NCI-H2107 (cell line): ENCODE measurements at places on chromosomes 3 and 15.

GRCh38 chr3:112676659-112677234 is 35.8 kb upstream of the CCDC80 start:
- peak; percentile 83 for DNase-seq

DNA sequence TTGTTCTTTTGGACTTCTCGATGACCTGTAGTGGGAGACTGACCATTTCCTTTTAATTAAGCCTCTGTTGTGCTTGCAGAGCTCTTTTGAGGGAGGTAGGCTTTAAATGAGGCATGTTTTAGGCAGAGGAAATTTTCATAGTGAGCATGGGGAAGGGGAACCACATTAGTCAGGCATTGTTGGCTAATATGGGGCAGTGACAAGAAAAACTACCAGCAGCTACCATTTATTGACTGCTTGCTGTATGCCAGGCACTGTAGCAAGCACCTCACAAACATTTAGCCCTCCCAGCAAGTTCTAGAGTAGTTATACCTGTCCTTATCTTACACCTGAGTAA is 10.9 kb downstream of the ATG7 start:
- DNase-seq, result no peak

GRCh38 chr3:187299611-187300010 is 8.1 kb upstream of the MASP1 start:
- DNase-seq, result no peak

- DNase-seq, result no peak
These were observed 311.7 kb downstream of the SATB1 start for GRCh38 chr3:18113417-18113816.

DNA sequence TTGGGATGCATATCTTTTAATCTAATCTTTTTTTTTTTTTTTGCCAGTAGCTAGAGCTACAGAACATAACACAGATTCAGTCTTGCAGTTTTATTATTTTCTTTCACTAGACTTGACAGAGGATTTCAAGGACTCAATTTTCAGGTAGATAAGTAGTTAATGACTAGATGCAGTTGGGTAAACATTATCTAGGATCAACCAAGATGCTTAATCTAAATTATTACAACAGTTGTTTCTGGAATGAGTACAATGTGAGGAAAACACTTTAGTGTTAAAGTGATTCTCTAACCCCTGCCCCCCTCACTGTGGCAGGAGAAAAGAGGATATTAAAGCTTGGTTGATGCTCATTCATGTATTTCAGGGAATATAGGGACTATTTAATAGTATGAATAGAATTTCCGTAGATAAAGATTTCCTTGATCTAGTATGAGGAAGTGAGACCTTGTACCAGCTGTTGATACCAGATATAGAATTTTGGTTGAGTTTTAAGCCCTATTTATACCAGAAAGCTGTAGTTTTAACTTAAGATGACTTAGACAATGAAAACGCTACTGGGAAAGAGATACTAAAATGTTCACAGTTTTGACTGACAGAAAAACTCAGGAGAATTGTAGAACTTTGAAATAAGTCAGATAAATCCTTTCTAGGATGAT is 389.0 kb upstream of the C2CD4B start:
- DNase-seq, result no peak

DNA sequence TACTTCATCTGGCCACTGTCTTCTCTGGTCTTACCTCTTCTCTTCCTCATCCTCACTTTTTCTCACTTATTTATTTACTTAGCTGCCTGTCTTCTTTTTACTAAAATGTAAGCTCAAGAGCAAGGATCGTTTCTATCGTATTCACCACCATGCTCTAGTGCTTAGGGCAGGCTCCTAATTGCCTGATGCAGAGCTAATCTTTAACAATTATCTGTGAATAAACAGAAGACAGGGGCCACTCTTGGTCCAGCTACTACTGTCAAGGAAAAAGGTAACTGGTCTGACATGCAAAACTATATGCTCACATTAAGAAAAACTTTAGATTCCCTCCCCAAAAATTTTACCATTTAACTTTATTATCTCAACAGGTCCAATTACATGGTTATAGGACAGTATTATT is 17.5 kb downstream of the PIK3R4 start:
- DNase-seq, result no peak

DNA sequence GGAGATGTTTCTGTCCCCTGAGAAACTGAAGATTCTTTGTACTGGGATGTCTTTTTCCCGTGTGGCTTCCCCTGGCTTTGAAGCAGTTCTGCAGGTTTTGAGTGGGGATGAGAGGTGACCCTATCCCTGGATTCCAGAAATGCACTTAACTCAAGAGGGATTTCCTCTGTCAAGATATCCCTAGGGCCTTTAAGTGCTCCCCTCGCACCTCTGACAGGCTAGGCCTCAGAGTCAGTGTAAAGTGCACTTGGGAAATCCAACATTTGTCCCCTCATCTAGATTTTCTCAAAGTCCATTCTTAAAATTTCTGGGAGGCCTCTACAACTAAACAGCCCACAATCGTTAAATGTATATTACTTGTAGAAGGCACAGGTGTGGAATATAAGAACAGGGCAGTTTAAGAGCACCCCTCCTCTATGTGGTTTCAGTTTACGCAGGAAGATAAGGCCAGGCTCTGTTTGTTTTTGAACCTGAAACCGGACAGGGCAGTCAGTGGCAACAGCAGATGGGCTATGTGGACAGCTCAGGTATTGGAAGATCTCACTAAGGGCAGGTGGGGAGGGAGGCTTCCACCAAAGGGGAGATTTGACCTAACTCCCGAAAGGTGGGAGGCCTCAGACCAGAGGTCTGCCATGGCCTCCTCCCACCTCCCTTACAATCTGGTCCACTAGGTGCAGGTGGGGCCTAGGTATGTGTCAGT is 4.8 kb downstream of the C3orf52 start:
- no peak for DNase-seq

DNA sequence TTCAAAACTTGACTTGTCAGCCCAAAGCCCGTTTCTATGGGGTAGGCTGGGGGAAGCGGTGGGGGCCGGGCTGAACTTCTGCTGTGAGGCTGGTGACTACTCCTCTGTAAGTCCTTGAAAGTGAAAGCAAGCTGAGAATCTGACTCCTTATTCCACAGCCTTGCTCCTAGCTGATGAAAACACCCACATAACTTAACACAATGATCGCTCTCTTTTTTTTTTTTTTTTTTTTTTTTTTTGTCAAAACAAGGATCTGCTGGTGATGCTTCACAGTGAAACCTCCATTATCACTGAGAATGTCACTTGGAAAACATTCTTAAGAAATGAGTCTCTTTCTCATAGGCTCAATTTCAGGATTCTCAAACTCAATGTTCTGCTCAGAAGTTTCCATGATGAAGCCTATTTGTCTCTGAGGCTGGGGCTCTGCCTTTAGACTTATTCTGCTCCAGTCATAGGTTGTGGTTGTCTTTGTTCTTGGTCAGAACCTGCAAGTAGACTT is 31.4 kb upstream of the TKT start:
- no peak for DNase-seq

- DNase-seq, result no peak
These were observed at the start of gene PRTG for GRCh38 chr15:55742927-55743728. Gene PRTG, minus strand, starts transcription at chr15:55743152. Its CDS starts 221 bp downstream, at chr15:55742931.

- no peak for DNase-seq
These were observed 228.6 kb downstream of the UBE2E2 start for GRCh38 chr3:23431764-23432163.

DNA sequence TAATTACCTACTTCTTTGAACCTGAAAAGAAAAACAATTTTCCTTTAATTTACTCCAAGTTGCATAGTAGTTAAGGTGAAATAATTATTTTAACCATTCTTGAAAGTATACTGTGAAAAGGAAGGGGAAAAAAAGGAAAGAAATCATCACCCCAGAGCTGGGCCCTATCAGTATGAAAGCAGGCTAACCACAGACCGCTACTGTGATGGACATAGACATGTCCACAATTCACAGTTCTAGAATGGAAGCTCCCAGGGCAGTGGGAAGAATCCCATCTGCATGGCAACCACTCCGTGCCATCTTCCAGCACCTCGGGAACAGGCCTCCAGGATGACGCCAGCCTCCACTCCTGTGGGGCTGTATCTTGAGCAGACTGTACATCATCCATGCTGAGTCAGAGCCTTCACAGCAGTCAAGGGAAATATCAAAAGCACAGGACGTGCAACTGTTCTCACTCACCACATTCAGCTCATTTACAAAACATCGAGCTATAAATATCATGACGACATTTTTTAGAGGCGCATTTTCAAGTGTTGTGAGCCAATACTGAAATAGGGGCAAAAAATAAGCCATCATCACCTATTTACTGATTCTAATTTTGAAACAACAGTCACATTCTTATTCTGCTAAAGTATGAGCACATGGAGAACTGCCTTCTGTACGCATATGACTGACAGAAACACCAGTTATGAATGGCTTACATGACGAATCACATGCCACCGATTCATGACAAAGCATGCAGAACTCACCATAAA is 119.7 kb downstream of the SNRK start:
- no peak for DNase-seq

DNA sequence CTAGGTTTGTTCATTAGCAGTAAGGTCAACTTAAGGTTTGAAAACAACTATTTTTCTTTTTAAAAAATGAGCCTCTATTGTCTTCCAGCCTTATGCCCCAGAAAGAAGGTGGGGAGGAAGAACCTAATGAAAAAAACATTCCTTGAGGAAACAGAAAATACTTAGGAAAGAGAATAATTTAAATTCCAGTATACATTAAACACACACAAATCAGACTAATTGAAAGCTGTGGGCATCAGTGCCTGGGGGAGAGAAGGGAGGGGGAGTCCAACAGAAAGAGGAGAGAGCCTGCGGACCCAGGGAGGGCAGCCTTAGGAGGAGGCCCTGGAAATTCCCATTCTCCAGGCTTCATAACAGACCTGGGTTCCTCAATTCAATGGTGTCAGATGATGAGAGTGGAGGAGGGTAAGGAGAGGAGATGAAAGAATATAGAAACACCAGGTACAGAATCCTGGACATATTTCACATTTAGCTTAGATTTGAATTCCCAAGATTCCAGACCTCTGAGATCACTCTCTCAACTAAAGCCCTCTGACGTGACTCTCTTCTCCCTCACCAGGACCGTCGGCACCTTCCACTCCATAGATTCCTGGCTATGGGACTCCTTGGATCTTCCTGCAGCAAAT is 320.5 kb upstream of the UMPS start:
- DNase-seq, result no peak

GRCh38 chr15:59304034-59304795 is 68.5 kb downstream of the MYO1E start:
- no peak for DNase-seq

- no peak for DNase-seq
These were observed 21.2 kb upstream of the SUCNR1 start for GRCh38 chr3:151852074-151852811.

DNA sequence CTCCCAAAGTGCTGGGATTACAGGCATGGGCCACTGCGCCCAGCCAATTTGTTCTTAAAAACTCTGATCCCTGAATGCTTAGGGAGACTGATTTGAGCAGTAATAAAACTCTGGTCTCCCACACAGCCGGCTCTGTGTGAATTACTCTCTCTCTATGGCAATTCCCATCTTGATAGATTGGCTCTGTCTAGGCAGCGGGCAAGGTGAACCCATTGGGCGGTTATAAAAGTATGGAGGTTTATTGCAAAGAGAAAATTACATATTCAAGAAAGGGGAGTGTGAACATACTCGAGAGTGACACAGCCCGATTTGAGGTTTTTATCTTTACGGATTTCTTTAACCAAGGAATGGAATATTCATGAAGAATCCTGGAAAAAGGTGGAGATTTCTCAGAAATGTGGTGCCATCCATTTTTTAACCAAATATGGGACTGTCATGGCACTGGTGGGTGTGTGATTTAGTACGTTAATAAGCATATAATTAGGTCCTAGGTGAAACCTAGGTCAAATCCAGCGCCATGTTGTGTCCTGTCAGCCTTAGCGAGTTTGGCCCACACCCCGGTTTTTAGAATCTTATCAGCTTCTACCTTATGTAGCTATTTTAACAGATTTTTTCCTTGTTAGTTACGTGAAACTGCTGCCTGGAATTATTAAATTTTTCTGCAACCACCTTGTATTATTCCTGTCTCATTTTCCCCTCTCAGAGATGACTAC is 7.2 kb upstream of the GMPS start:
- DNase-seq, result no peak

DNA sequence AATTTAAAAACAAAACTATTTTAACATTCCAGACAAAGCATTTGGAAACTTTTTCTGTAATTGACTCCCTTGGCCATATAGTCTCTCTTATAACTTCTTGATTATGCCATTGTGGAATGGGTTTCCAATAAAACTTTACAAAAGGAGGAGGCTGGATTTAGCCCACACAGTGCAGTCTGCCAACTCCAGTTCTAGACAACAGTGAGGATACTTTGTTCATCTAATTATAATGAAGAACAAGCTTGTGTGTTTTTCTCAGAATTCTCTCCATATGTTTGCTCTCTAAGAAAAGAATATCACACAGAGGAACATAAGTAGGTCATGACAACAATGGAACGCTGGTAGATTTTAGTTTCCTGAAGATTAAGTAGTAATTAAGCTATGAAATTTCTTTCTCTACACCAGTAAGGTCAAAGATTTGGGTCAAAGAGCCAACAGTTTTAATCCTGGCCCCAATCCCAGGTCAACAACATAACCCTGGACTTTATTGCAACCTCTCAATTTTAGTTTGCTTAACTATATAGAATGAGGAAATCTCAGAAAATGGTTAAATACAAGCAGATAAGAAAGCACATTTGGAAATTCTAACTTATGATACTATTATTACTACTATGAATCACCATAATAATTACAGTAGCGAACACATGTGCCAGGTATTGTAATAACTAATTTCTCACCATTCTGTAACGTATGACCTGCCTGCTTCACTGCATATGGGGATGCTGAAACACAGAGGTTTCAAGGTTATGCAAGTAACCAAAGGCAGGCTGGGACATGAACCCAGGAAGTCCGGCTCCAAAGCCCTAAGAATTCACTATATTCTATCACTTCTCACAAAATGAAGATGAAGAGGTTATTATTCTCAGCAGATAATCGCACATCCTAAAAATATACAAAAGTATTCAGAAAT is 65.7 kb downstream of the TJP1 start:
- no peak for DNase-seq

GRCh38 chr3:114506591-114507300 is 212.9 kb downstream of the TIGIT start:
- DNase-seq, result no peak

GRCh38 chr15:74300057-74300795 is 64.1 kb downstream of the CCDC33 start:
- DNase-seq, result no peak

- no peak for DNase-seq
These were observed 19.8 kb upstream of the ARNT2 start for GRCh38 chr15:80384432-80384831.

GRCh38 chr3:42451546-42452230 is 41.3 kb upstream of the LYZL4 start:
- no peak for DNase-seq

GRCh38 chr3:138946663-138947494 is at the start of the genes FOXL2 and FOXL2NB:
Gene FOXL2, minus strand, starts transcription at chr3:138947137. Its CDS starts 415 bp downstream, at chr3:138946722.
Gene FOXL2NB, plus strand, starts transcription at chr3:138947217. Its CDS starts 148 bp downstream, at chr3:138947365.
- DNase-seq, result no peak

GRCh38 chr15:92683511-92683834 is 27.9 kb upstream of the FAM174B start:
- no peak for DNase-seq
